ENCODE measurements at places on chromosomes 16 and 17.

DNA sequence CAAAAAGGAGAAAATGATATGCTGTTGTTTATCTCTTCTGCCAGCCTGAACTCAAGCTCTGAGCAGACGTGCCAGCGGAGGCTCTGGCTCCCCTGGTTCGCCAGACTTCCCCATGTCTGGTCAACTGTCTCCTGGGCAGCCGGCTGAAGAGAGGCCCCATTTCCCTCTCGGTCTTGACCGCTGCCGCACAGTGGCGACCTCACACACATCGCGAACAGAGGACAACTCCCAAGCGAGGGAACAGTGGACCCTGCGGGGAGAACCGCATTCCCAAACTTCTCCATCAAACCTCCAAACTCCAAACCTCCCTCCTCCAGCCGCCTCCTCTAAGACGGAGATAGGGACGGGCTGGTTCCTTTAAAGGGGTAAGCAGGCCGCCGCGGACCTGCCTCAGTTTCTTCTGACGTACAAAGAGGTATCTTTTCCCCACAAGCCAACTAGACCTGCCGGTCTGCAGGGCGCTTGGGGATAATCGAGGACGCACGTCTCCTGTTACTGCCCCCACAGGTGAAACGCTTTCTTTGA lies 24.9 kb upstream of the RFFL start:
- no peak for DNase-seq

DNA sequence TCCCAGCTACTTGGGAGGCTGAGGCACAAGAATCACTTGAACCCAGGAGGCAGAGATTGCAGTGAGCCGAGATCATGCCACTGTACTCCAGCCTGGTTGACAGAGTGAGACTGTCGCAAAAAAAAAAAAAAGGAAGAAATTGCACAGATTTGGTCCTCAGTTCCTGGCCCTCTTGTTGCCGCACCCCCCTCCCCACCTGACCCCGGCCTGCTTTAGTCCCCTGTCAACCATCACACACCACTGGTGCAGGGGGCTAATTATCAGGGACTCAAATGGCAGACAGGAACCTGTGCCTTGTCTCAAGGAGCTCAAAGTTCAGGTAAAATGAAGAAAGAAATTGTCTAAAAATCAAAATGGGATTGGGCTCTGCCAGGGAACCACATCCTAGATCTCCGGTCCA lies 28.1 kb downstream of the NGFR start:
- no peak for DNase-seq

- DNase-seq = no peak
Observed at GRCh38 chr16:47734987-47735594, 274.0 kb downstream of the PHKB start.

DNA sequence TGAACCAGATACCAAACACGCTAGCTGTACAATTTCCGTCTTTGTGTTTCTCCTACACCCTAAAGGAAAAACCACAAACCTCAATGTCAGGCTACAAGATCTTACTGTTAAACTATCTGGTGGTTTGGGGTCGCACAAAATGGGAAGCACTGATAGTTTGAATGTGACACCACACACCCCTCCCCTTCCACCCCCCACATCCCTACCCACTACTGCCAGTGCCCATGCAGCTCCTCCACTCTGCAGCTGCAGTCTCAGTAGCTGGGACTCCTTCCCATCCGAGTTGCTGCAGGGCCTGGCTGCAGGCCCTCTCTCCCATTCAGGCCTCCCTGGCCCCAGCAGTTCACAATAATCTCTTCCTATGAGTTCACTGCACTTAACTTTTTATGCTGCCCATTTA lies 18.4 kb downstream of the TRAP1 start:
- DNase-seq = no peak

- DNase-seq = no peak
Observed at GRCh38 chr17:39122991-39123390, 28.4 kb downstream of the PLXDC1 start.

- DNase-seq = no peak
Observed at GRCh38 chr17:3826191-3826590, 19.9 kb downstream of the NCBP3 start.

DNA sequence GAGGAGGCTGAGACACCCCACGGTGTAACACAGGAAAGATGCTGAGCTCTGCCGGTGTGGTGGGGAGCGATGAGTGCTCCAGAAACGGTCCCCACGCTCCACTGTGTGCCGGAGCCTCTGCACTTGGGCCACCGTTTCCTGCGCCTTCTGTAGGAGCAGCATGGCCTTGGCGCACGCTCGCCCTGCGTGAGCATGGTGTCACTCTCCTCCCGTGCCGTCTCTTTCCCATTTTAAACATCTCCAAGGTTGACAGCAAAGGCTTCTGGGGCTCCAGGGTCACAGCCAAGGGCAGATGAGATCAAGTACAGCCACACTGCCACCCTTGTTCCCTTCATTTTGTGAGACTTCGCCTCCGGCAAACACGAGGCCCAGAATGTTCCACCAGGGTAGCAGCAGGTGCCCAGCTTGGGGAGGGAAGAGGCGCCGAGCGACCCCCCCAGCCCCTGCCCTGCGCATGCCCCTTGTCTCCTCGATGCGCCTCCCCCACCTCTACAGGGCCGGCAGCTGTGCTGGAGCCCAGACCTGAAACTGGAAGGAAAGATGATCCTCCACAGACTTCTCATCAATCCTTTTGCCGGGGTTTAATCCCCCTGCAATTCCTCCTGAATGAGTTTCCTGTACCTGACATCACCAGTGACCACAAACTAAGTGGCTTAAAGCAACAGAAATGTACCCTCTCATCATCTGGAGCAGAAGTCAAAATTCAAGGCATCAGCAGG lies 19.9 kb upstream of the OSGIN1 start:
- DNase-seq = no peak

DNA sequence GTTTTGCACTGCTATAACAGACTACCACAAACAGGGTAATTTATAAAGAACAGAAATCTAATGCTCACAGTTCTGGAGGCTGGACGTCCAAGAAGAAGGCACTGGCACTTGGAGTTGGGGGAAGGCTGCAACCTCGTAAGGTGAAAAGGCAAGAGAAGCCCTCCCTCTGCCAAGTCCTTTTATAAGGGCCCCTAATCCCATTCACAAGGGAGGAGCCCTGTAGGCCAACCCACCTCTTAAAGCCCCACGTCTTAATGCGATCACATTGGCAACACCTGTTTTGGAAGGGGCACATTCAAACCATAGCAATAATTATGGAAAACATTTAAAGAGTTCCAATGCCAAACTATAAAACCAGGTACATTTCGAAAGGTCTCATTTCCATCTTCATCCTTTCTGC lies 5.2 kb downstream of the PKD1L3 start:
- no peak for DNase-seq

DNA sequence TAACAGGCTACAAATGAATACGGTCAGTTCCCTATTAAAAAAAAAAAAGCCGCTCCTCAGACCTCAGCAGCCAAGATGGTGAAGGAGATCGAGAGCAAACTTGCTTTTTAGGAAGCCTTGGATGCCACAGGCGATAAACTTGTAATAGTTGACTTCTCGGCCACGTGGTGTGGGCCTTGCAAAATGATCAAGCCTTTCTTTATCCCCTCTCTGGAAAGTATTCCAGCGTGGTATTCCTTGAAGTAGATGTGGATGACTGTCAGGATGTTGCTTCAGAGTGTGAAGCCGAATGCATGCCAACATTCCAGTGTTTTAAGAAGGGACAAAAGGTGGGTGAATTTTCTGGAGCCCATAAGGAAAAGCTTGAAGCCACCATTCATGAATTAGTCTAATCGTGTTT lies 11.8 kb upstream of the GGT6 start:
- DNase-seq = no peak

DNA sequence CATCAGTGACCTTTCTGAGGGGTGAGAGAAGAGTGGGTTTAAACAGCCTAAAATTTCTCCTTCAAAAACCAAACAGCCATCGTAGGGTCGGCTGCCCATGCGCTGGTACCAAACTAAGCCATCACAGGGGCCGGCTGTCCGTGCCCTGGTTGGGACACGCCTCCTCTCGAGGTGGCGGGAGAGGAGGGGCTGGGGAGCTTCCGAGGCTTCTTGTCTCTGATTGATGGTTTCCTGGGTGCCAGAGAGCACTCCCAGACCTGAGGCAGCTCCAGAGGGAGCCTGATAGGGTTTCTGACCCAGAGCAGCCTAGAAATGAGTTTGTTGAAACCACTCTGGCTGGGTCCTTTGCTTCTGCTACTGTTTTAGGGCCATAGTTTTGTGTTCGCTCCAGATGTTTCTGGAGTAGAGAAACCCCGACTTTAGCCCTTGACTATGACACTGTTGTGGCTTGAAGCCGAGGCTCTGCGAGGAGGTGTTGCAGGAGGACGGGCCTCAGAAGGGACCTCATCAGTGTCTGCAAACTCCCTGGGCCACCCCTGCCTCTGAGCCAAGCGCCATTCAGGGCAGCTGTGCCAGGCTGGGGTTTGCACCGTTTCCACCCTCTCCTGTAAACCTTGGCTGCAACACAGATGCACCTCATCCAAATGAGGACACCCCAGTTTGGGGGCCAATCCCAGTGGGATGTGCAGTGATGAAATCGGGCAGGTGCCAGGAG lies 6.2 kb downstream of the ZNF276 start:
- DNase-seq = no peak
